Spinal cord (tissue), 10 donors: ENCODE measurements at places on chromosomes 5 and 9. TPM values are rescaled to one million over a fixed set of nuclear protein-coding genes. Genes with fewer than 3 reads are reported as not detected.

The OTP gene
- 1.8 TPM for total RNA-seq

GRCh38 chr5:9356351-9356825 is 189.5 kb downstream of the SEMA5A start:
- no peaks in the 10 kb centered on the region for H3K4me1 ChIP-seq
- H3K27me3 ChIP-seq, result no peaks in the 10 kb centered on the region

- H3K27me3 ChIP-seq, result no peaks in the 10 kb centered on the region
- no peaks in the 10 kb centered on the region for H3K36me3 ChIP-seq
Observed at GRCh38 chr9:21432672-21433425, 7.4 kb upstream of the IFNA1 start.

DNA sequence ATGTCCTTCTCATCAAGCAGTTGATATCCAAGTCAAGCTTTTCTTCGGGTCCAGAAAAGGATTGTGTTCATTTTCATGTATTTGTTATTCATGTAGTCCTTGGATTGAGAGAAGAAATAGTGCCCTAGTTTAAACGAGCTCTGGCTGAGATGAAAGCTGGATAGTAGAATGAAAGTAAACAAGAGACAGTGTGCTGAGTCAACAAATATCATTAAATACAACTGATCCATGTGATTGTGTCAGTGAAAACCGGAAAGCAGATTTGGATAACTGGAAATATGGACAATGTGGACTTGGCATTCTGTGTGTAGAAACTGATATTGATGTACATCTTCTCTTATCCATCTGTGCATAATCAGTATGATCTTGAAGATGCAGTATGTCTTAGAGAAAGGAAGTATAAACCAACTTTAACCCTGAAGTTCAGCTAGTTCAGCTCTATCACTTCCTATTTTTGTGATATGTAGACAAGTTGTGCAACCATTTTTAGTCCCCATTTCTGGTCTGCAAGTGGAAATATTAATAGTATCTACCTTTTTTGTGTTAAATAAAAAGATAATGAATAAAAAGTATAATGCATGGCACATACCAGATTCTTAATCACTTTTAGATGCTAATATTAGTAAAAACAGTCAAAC is 4.4 kb downstream of the MUSK start:
- H3K4me1 ChIP-seq, result no peaks in the 10 kb centered on the region
- H3K36me3 ChIP-seq, result no peaks in the 10 kb centered on the region
- no peaks in the 10 kb centered on the region for H3K27me3 ChIP-seq
- H3K27ac ChIP-seq, result no peak overlapping the region
